ENCODE measurements at places on chromosomes 5 and 9.

DNA sequence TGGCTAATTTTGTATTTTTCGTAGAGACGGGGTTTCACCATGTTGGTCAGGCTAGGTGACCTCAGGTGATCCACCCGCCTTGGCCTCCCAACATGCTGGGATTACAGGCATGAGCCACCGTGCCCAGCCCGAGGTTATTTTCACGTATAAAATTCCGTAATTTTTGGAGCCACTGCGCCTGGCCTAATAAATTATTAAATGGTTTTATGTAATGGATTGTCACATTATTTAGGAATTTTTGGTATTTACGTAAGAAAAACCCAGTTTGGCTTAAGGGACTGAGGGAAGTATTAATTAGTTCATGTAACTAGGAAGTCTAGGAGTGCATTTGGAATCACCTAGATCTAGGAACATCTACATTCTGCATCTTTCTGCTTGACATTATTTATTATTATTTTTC, 8.3 kb downstream of the GLE1 start:
- DNase-seq: no peak

- no peak for DNase-seq
Measured at GRCh38 chr5:120531215-120531614, 67.1 kb downstream of the PRR16 start.

DNA sequence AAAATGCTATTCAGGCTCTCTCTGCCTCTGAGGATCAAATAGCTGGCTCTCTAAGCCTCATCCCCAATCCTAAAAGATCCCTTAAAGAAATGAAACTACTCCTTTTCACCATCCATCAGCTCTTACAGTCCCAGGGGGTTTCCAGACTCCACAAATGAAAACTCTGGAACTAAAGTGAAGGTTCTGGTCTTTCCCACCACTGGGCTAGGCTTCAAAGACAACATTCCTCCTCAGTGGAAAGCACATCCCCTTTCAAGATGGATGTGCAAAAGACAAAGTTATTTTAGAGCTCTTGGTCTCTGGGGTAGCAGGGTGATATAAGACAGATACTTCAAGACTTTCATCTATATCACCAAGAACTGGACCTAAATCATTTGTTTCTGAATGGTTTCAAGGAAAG, 106.9 kb downstream of the DCP2 start:
- DNase-seq: no peak

GRCh38 chr5:149274939-149275338, 3.3 kb downstream of the AFAP1L1 start:
- no peak for DNase-seq

GRCh38 chr9:132509928-132510874, 72.2 kb upstream of the BARHL1 start:
- no peak for DNase-seq

DNA sequence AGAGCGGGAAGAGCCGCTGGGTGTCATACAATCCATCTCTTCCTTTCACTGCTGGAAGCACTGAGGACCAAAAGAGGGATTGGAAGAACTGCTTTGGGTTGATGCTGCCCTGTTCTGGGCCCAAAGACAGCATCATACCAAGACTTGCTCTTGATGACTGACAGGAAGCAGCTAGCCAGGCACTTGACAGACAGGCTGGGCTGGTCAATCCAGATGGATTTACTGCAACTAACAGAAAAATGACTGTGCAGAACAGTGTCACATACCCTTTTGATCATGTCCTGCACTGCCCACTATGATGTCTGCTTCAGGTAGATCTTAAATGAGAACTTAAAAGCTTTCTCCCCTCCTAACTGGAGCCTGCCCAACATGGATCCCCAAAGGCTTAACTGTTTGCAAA, 157.6 kb downstream of the CRB2 start:
- no peak for DNase-seq

DNA sequence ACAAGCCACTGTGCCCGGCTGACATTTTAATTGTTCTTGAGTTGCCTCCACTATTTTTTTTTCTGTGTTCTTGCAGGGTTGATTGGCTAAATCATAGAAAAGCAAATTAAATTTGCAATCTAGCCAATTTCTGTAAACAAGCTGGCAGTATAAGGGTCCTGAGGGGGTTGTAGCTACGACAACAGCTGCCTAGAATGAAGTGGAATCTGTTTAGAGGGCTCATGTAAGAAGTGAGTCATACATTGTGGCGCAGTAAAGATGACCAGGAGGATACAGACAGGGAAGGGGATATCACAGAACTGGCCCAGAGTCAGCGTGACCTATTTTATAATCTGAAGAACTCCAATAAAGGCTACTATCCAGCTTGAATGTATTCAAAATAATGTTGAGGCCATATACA, 82.2 kb upstream of the TLE1 start:
- DNase-seq: no peak

DNA sequence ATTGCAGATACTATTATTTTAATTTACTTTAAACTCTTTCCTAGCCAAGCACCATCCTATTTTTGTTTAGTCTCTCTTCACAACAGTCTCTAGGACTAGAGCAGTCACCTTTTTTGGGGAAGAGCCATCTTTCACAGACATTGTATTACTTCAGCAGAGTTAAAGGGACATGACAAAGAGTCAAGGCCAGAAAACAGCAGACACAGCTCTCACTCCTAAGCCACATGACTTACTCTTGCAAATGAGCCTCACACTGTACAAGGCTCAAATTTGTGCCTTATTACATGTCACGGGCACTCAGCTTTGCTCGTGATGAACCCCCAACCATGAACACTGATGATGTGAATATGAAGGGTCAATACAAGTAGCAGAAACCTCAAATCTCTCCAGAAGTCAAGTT, 104.3 kb downstream of the ZNF608 start:
- no peak for DNase-seq

DNA sequence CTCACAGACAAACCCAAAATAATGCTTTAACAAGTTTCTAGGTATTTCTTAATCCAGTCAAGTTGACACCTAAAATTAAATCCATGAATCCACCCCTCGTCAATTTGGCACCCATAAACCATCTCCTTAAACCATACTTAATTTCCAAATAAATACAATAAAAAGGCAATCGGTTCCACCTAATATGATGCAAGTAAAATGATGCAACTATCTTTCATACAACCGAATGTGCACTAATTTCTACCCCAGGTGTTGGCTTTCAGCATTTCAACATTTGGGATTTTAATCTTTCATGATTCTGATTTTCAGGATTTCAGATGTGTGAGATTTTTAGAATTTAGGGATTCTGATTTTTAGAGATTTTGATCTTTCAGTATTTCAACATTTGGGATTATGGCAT, 17.3 kb downstream of the PRKAA1 start:
- DNase-seq: no peak

- DNase-seq: no peak
Measured at GRCh38 chr9:85067792-85068191, 398.3 kb downstream of the NTRK2 start.

- no peak for DNase-seq
Measured at GRCh38 chr5:97458851-97459250, 275.8 kb upstream of the RIOK2 start.

GRCh38 chr5:139410121-139410992, 6.5 kb upstream of the SPATA24 start:
- DNase-seq: no peak

DNA sequence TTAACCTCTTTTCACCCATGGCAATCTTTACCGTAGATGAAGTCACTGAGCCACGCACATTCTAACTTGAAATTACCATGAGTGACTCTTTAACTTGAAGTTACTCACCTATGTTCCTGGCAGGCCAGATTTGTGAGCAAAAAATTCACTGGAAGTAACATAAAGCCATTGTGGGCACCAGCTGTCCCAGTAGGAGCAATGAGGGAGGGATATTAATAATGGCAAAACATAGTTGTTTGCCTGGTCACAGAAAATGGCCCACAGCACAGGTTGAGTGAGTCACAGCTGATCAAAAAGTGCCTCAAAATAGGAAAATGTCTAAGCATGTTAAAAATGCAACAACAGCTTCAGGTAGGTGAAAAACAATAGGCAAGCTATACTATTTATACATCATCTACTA, 146.6 kb downstream of the EFNA5 start:
- DNase-seq: no peak

DNA sequence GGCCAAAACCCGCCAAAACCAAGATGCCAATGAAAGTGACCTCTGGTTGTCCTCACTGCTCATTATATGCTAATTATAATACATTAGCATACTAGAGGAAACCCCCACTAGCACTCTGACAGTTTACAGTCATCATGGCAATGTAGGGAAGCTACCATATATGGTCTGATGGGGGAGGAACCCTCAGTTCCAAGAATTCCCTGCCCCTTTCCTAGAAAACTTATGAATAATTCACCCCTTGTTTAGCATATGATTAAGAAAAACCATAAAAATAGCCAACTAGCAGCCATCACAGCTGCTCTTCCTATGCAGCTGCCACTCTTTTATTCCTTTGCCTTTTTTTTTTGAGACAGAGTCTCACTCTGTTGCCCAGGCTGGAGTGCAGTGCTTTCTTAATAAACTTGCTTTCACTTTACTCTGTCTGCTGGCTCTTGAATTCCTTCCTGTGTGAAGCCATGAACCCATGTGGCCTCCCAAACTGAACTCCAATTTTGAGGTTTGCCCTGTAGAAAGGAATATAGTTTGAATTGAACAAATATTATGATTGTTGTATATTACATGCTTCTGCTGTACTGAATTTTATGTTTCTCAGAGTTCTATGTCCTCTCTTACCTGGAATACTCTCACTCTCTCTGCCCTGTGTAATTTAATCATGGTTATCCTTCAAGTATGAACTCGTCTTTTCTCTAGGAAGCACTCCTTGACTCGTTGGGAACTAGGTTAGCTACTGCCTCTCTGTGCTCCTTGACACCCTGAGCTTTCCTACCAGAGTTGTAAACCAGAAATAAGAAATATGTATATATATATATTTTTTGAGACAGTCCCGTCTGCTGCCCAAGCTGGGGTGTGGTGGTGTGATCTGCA, 59.8 kb downstream of the KIAA1958 start:
- no peak for DNase-seq

DNA sequence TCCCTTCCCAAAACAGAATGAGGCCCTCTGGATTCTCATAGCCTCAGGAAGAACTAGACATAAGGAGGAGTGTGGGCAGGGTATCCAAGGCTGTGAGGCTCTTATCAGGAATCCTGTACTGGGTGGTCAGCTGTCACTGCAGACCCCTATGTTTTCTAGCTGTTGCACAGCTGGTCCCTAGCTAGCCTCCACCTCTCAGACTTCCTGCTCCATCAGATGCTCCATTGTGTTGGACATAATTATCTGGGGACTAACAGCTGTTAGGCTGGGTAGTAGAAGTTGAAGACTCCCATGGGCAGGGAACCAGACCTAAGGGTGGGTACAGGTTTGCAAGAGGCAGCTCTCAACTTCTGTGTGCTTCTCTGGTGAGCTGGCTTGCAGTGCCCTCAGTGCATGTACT, 18.4 kb downstream of the FAM219A start:
- DNase-seq: no peak
